ENCODE measurements at places on chromosomes 4 and X. TPM values are rescaled to one million over a fixed set of nuclear protein-coding genes. Genes with fewer than 3 reads are reported as not detected.

GRCh38 chrX:71846429-71846828 is 64.2 kb upstream of the NHSL2 start:
- DNase-seq = no peak

DNA sequence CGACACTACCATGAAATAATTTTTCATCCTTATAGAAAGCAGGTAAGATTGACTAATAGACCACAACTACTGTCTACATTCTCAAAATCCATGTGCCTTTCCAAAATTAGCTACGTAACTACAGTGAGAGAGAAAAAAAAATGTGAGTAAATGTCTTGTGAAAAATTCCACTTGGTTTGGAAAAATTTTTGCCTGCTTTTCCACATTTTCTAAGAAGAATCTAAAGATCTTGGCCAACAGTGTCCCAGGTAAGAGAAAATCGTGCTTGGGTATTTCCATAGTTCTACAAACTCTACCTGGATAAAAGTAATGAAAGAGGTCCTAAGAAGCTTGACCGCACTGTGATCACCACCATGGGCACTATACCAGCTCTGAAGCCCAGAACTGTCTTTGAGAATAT is 1.4 kb upstream of the CLCN3 start:
- no peak for DNase-seq

Gene FAM149A
- total RNA-seq = 17.8 TPM

Gene ATG4A
- total RNA-seq = 12.4 TPM

Gene MBNL3
- 11.7 TPM for total RNA-seq

Gene SMIM10
- total RNA-seq = 13.5 TPM

Measured in aorta (tissue), 5 donors.